Stimulated activated CD4-positive, alpha-beta T cell treated with anti-CD3 and anti-CD28 coated beads, Interleukin-2, amount 100 ng/mL, for 48 hours (primary cell): ENCODE measurements at places on chromosomes 3 and 15.

DNA sequence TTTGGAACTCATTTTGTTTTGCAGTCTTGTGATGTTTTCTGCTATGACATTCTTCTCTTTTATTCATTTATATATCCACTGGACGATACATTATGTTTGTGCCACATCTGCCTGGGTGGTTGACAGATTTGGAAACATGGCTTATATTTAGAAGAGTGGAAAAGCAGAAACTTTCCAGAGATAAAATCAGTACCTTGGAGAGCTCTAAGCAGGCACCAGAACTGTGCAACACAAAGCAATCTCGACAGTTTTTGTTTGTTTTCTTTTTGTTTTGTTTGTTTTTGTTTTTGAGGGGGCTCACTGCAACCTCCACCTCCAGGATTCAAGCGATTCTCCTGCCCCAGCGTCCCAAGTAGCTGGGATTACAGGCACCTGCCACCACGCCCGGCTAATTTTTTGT lies 45.5 kb downstream of the SYN2 start:
- DNase-seq = no peak

DNA sequence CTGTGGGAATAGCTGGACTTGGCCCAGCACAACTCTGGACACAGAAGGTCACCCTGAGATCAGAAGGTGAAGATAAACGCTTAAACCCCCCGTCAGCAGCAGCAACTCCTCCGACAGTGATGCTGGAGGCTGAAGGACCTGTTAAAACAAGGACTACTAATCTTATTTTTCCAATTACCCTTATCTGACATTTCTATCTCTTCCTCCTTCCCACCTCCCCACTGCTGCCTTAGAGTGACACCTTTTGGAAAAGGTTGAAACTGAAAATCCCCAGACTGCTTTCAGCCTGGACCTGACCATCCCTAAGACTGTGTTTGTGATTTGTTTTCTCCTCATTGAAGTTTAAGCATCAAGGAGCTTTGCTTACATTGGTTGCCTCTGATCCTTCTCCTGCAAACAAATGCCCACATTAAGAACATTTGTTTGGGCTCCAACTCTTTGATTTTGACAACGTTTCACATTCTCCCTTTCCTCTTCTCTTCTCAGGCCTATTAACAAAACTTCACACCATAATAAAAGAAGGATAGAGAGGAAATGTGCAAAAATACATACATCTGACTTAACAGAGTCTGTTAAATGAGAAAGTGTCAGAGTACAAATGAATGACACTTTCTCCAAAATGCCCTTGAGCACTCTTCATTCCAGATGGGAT lies 410.6 kb upstream of the WNT5A start:
- no peak for DNase-seq

DNA sequence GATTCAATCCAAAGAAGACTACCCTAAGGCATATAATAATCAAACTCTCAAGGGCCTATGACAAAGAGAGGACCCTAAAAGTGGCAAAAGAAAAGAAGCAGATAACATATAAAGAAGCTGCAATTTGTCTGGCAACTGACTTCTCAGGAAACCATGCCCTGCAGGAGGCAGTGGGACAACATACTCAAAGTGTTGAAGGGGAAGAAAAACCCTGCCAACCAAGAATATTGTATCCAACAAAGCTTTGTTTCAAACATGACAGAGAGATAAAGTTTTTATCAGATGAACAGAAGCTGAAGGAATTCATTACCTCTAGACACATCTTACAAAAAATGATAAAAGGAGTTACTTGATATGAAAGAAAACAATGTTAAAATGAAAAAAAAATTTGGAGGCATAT lies 167.1 kb downstream of the VPS13C start:
- DNase-seq = no peak

DNA sequence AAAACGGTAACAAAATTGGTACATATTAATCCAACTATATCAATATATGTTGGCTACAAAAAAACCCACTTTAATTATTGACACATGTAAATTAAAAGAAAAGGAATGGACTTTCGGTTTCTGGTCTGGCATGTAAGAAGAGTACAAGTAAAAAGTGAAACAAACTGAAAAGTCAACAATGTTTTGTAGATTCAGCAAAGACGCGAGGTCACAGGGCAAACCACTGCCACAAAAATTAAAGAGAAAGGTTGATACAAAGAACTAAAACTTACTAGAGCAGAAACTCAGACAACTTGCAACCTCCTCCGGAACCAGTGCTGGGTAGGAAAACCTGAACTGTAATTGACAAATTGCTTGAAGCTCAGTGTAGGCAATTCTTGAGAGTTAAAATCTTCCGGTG lies 110.6 kb upstream of the ARPP21 start:
- no peak for DNase-seq

GRCh38 chr3:51621091-51621892 lies 49.8 kb upstream of the TEX264 start:
- no peak for DNase-seq

GRCh38 chr3:19030522-19030839 lies 117.8 kb upstream of the KCNH8 start:
- DNase-seq = no peak

DNA sequence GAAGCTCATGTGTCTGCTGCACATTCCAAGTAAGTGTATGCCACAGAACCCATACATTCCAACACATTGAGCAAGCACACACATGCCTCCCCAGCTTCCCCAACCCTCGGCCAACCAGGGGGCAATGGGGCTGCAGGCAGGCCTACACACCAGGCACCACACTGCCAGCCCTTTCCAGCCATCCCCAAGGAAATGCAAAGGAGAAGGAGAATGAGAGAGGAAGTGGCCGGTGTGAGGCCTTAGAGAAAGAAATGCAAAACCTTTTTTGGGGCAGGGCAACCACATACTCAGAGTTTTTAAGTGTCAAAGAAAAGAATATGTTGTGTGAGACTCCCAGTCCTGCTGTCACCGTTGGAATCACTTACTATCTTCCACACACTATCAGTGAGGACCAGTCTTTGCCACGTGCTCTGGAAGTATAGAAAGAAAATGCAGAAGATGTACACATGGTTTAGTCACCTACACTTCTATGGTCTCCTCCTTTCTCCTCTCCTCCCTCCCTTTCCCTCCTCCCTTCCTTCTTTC lies 11.1 kb downstream of the IGF2BP2 start:
- DNase-seq = no peak

DNA sequence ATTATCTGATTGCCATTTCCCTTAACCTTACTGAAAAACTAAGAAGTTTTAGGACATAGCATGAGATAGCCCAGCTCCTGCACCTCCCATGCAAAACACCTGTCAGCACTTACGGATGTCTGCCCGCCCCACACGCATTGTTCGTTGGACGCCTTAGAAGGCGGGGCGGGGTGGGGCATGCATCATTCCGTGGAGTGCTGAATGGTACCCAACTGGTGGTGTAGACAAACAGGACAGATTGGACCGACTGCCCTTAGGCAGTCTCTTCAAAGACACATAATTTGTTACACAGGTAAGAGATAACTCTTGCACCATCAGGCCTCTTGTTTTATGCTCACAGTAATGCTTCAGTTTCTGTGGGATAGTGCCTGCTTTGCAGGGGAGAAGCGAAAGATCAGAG lies 93.8 kb downstream of the SMAD6 start:
- DNase-seq = no peak

DNA sequence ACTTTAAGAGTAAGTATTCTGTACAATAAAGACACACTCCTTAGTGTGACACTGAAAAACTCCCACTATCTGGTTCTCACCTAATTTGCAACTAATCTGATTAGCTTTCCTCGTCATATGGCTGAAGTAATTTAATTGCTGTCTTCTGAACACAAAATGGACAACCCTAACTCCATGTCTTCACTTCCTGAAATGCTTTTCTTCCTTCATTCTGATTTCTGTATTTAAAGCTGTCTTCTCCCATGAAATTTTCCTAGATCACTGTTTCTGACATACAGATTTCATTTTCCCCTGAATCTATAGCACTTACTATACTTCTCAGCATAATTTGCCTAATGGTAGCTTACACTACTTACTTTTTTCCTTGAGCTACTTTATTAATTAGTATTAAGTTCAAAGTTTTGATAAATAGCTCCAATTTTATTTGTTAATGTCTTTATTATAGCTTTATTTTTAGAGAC lies 6.3 kb downstream of the CCPG1 start:
- DNase-seq = no peak

DNA sequence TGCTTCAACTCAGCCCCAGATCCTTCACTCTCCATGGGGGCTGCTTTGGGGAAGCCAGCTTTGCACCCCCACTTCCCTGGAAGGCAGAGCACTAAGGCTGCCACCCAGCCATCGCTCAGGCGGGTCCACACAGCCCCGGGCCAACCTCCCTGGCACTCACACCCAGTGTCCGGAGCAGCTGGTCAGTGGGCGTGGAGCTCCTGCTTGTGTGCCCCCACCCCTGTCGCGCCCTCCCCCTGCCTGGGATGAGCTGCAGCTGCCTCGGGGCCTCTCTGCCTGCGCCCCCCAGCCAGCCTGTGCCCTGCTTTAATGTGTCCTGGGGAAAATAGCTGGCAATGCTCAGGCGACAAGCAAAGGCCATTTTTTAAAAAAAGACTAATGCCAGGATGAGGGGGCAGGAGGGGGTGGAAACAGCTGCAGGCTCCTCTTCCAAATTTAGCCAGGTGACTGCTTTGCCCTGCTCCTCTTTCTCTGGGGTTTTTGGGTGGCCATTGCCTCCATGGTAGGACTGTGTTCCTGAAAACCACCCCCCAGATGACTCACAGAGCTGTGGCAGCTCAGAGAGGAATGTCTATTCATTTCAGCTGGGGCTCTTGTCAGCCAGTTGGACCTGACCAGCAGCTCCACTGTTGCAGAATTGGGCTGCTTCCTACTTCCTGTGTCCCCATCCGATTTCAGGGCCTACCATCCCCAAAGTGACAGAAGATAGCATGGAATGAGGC lies 65.0 kb downstream of the CEMIP start:
- no peak for DNase-seq

GRCh38 chr3:64311424-64312061 lies 86.3 kb upstream of the PRICKLE2 start:
- DNase-seq = no peak

DNA sequence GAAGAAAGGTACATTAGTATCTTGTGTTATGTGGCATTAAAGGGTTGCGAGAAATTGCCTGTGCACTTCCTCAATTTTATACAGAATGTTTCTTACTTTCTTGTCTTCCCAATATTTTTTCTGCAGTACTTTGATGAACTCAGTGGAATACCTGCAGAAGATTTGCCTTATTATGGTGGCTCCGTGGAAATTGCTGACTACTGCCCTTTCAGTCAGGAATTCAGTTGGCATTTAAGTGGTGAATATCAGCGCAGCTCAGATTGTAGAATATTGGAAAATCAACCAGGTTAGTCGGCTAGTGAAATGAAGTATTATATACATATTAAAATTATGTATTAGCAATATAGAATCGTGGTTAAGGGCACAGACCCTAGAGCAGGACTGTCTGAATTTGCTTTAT lies 61.3 kb downstream of the LMLN start:
- DNase-seq = no peak

DNA sequence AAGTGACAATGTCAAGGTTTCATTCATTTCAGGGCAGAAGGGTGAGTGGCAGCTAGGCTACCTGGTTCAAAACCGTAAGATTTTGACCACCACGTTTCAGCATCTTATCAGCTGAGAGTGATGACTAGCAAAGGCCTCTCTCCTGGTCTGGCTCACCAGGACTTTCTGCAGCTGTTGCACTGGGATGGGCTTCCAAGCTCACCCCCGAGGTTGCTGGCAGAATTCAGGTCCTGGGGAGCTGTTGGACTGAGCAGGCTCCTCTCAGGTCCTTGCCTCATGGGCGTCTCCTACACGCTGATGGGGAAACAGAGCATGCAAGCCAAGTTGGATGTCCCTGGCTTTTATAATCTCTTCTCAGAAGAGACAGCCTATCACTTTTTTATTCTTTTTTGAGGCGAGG lies 88.8 kb upstream of the RNU6-1 start:
- DNase-seq = no peak

GRCh38 chr3:57009367-57009766 lies 51.1 kb upstream of the SPATA12 start:
- no peak for DNase-seq

DNA sequence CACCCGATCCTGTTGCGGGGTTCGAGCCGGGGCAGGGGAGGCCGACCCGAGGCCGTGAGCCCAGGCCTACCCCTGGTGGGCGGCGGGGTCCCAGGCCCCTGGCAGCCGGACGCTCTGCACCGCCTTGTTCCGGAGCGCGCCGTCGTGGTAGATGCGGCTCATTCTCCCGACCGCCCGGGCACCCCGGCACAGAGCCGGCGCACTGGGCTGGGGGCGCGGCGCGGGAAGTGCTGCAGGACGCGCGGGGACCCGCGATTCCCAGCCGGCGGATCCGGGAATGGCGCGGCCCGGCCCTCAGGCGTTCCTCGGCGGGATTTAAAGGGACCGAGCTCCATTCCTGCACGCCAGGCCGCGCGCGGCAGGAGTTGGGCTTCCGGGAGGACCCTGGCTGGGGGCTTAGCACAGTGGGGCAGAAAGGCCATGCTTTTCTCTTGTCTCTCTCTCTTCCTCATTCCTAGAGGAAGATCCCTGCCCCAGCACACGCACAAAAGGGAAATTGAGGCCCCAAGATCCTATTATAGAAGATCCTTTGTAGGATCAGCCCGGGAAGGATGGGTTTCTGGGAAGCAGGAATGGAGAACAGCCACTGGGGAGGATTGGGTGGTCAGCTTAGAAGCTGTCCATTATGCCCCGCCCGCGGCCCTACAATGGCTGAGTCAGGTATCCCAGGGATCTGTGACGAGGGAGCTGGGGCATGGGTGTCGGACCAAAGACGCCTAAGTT lies at the start of gene ARPIN:
Gene ARPIN, minus strand, starts transcription at position 279 of the 723 bp plus-strand sequence. Its CDS starts 117 bp downstream, at position 162.
- DNase-seq = no peak

DNA sequence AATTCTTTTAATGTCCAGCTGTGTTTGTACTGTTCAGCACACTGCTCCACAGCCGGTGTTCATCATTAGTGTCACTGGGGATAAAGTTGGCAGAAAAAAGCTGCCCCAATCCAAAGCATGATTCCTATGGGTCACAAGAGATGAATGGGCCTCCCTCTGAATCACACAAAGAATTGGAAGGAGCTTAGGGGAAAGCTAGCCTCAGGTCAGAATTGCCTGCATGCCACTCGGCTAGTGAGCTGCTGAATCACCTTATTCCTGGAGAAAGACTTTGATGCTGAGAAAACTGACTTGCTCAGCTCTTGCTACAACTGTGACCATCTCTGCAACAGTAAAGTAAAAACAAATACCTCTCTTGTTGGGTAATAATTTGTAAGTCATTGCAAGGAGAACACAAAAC lies 3.5 kb downstream of the CCK start:
- DNase-seq = no peak

DNA sequence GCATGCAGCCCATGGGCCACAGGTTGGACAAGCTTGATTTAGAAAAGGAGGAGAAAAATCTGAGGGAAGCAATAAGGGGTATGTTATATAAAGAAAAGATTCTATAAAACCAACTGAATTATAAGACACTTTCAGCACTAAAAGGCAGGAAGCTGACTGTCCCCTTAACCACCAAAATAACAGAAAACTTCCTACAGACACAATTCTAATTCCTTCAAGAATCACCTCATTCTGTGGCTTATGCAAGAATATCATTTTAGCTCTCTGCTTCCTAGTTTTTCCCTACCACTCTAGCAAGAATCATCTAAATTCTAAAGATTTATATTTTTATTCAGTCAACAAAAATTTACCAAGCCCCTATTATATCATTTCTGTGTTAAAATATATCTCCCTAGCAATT lies 6.3 kb downstream of the STAG1 start:
- DNase-seq = no peak

- DNase-seq = no peak
Measured at GRCh38 chr3:80006315-80006714, 238.5 kb upstream of the ROBO1 start.
